ENCODE measurements at places on chromosomes 16 and 17.

GRCh38 chr16:67969254-67970039, 1.0 kb upstream of the SLC12A4 start:
- DNase-seq = no peak

- DNase-seq = no peak
These were observed 11.9 kb downstream of the MAPT start for GRCh38 chr17:45906237-45906636.

- DNase-seq = no peak
These were observed 55.2 kb upstream of the MRTFB start for GRCh38 chr16:14015948-14016347.

DNA sequence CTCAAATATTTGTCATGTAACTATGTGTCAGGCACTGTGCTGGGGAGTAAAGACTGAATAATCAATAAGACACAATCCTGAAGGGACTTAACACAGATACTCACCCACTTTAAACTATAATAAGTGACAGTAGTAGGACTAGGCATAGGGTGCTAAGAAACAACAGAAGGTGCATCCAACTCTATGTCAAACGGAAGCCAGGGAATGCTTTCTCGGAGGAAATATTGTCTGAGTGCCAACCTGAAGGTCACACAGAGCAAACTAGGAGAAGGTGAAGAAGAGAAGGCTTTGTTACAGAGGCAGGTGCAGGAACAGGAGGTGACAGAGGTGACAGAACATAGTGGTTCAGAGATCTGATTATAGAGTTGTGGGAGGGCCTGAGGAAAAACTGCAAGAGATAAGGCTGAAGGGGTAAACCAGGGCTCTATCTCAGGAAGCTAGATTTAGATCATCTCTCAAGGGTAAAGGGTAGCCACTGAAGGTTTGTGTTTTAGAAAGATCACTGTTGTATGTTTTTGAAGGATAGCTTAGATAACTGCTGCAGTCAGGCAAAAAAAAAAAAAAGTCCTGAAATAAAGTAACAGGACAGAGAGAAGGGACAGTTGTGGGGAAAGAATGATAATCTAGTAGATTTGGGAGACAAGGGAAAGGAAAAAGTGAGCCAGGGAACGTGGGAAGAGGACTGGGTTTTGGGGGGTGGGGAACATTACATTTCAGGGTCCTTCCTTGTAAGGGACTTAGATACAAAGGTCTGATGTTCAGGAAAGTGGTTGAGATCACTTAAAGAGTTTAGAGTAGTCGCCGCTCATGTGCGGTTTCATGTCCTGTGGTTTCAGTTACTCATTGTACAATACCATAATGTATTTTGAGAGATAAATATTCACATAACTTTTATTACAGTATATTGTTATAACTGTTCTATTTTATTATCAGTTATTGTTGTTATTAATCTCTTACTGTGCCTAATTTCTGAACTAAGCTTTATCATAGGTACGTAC, 85.6 kb upstream of the NETO2 start:
- DNase-seq = no peak

DNA sequence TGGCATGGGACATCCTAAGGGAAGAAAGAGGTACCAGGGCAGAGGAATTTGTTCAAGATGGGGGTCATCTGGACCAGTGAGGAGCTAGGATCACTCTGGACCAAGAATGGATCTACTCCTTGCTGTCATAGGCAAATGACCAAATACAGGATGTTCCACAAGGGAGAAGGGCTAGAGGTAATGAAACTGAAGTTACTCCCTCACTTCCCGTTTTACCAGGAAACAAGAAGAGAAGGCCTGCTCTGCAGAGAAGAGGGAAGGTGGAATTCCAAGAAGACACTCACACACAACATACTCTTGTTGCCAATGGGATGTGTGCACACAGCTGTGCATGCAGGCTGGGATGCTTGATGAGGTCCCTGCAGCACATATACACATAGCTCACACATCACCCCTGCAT, 38.6 kb downstream of the NEUROD2 start:
- no peak for DNase-seq

DNA sequence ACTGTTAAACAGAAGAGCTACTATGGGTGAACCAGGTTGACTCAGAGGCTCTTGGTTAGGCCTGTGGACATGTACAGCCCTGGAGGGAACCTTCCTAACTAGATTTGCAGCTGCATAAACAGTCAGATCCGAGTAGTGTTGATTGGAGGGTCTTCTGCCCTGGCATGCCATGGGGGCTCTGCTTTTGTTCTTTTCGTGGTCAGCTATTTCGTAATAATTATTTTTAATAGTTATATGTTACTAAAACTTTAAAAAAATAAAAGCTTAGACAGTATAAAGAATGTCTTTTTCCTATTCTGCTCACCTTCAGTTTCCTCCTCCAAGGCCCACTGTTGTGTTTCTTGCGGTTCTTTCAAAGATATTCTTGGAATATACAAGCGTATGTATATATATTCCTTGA, 67.4 kb upstream of the CLEC18A start:
- no peak for DNase-seq

- DNase-seq = no peak
These were observed 129.6 kb downstream of the CPPED1 start for GRCh38 chr16:12674071-12674470.

DNA sequence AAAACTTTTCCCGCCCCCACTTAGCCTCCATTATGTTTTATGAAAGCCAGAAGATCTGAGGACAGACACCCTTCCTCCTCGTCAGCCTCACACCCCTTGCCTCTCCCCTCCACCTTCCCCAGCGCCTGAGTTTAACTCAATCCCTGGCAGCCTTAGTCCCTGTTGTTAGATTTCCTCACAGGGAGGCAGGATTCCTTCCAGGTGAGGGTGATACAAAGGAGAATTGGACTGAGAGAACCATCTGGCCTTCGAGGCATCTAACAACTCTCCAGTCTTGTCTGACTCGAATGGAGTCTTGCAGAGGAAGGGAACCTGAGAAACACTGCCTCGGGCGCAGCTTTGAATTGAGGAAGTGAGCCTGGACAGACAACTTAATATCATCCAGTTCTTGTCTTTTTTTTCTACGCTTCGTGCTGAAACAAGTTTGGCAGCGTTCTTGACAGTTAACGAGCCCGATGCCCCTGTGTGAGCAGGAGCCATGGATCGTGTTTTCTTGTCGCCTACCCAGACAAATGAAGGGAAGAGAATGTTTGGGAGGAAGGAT, 1.3 kb upstream of the ZNF768 start:
- no peak for DNase-seq

- no peak for DNase-seq
These were observed 57.7 kb downstream of the RMI2 start for GRCh38 chr16:11402745-11403533.

GRCh38 chr17:73609758-73610157, 34.5 kb downstream of the SDK2 start:
- no peak for DNase-seq

DNA sequence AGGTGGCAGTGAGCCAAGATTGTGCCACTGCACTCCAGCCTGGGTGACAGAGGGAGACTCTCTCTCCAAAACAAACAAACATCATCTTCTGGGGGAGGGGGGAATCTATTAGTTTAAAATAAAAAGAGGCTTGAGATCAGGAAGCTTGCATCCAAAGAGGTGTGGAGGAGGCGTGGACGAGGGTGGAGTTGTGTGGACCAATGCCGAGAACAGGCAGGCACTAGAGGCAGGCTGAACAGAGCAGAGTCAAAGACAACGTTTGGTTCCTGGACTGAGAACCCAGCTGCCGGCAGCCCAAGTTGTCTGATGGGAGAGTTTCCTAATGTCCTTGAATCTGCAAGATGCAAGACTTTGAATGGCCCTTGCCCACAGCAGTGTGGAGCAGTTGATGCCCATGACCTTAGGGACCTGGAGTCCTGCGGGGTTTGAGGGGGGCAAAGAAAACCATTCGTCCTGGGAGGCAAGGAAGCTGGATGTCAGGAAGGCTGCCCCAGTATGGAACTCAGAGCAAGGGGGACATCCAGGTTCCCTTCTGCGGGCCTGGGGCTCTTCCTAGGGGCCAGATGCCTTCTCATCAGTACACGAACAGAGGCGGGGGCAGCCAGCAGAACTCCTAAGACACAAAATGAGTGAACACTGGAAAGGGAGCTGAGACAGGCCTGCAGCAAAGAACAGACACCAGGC, 9.2 kb downstream of the TBC1D16 start:
- DNase-seq = no peak

- DNase-seq = no peak
These were observed 3.0 kb downstream of the HOXB6 start for GRCh38 chr17:48601539-48602425.

DNA sequence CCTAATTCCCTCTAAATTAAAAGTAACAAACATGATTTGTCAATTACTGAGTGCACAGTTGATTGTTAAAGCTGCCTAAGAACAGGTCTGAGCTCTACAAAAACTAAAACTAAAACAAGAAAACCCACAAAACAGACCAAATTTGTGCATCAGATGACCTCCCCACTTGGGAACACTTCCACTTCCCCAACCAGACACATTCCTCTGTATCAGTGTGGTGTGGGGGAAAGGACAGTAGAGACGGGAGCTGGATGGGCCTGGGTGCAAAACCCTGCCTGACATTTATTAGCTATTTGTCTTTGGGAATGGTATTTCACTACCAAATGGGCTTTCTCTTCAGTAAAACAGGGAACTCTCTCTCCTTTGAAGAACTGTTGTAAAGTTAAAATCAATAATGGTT, 29.8 kb downstream of the STAT3 start:
- no peak for DNase-seq

DNA sequence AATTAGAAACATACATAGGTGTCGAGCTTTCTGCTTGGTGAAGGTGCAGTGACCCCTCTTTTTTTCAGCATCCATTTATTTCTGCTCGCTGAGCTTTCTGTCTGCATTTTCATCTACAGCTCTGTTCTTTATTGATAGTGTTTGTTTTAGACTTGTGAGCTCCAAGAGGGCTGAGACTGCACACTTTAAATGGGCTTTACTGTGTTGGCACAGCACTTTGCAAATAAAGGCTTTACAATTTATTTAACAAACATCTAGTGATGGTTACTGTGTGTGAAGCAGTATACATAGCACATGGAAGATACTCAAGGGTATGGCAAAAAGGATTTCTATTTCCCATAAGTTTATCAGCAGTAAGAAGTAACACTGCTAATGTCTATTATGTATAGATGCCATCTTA, 563.7 kb upstream of the HSBP1 start:
- no peak for DNase-seq

DNA sequence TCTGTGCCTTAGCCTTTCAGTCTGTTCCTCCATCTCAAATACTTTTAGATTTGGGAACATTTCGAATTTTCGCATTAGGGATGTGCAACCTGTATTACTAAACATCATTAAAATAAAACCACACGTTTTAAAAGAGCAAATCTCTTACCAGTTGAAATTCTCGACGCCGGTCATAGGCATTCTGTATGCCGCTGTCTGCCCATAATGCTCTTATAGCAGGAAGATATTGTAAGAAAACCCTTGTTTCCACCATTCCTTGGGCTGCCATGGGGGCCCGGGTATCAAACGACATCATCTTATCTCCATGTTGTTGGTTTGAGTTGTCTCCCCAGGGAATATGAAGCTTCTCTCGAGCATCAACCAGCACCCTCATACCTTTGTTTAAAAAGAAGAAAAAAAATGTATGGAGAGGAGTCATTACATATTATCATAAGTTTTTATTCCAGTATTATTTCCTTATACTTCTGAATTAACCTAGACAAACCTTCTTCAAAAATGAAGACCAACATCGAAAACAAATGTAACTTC, 3.1 kb downstream of the GNA13 start:
- DNase-seq = no peak

GRCh38 chr17:77745702-77746101, 212.8 kb upstream of the TNRC6C start:
- DNase-seq = no peak

- peak; percentile 24 for DNase-seq
These were observed 5.7 kb downstream of the ZNF319 start for GRCh38 chr16:57994778-57995177.

DNA sequence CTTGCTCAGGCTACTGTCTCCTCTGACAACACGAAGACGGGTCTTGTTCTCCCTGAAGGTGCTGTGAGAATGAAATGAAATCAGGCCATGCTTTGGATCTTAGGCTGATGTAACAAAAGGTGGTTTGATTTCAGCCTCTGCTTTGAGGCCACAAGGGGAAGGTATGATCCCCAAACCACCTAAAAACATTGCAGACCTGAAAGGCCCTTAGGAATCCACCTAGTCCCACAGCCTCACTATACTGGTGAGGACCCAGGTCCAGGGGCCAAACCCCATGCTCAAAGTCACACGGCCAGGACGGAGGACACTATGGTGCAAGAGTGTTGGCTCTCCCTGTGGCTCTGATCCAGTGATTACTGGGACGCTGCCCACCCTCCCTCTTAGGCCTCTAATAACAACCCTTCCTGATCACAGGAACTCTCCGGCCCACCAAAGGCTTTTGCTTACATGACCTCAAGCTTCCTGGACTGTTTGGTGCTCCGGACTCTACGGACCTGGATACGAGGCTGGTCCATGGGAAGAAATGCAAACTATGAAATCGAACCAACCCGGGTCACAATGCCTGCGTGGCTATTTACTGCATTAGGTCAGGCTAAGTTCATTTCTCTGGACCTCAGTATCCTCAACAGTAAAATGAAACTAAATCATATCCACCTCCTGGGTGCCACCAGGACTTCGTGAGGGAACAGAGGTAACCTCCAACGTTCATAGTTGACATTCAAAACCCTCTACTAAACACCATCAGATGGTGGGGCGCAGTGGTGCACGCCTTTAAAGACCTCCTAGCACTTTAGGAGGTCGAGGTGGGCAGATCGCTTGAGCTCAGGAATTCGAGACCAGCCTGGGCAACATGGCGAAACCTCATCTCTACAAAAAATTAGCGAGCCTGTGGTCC, 1.5 kb downstream of the TRIM25 start:
- no peak for DNase-seq

- no peak for DNase-seq
These were observed 16.0 kb downstream of the NSRP1 start for GRCh38 chr17:30132615-30133014.

- DNase-seq = no peak
These were observed 104.5 kb downstream of the CPPED1 start for GRCh38 chr16:12699161-12699560.

DNA sequence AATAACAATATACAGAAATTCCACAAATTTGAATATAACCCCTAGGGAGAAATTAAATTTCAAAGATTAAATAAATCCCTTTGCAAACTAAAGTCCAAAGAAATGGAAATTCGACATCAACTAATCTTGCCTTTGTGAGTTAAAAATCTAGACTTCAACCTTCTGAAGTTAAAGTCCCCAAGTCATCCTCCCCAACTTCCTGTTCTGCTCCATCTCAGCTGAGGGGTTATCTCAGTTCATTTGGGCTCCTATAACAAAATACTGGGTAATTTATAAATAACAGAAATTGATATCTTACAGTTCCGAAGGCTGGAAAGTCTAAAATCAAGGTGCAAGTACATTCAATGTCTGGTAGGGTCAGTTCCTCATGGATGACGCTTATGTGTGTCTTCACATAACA, 22.8 kb upstream of the KDM6B start:
- DNase-seq = no peak

DNA sequence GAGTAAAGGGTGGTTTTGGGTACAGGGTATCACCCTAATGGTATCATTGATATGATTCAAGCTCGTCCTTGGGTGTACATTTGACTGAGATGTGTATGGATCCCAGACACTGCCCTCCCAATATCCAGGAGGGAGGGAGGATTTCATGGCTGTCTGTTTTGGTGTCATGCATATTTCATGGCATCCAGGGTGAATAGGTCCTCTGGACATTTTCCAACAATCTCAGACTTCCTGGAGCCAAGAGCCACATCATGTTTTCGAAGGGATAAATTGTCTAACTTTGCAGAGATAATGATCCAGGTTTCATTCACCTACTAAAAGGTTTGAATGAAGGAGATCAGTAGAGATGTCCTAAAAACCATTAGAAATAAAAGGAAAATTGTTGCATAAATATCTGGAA, 431.9 kb downstream of the SHISA9 start:
- no peak for DNase-seq

- DNase-seq = no peak
These were observed 45.2 kb downstream of the CLEC16A start for GRCh38 chr16:10989559-10989958.

All from T-helper 17 cell (primary cell).